Activated CD4-positive, alpha-beta T cell treated with anti-CD3 and anti-CD28 coated beads for 24 hours (primary cell): ENCODE measurements at places on chromosomes 4 and X.

DNA sequence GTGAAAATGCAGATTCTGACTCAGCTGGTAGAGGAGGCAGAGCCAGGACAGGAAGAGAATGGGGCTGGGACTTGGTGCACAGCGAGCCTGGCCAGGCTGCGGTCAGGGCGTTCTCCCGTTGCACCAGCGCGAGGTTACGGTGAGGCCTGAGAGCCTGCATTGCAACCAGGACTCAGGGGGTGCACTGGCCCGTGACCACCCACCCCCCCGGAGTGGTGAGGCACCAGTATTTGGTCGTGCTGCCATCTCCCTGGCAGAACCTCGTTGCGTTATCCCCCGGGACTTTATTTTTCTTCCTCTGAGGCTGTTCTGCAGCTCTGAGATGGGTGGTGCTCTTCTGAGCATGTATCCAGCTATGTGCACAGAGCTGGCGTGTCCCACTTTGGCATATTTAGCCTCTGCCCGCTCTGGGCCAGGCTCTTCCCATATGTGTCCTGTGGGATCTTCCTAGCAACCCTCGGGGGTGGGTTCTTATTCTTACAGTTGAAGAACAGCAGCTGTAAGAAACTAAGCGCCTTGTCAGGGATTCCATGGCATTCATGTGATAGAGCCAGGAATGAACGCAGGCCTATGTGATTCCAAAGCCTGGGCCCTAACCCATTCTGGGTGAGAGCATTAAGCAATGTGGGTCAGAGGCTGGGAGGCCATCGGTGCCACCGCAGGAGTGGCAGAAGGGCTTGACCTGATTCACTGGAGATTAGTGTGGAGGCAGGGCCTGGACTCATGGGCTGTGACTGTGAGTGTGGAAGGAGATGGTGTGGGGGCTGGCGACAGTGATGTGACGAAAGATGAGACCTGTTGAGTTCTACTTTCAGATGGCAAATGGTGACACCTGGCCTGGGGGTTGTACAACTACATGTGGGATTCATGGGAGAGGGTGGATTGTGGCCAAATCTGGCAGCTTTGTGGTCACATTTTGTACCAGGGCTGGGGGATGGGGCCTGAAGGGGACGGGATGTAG lies 3.1 kb downstream of the TADA2B start:
- no peak for DNase-seq

DNA sequence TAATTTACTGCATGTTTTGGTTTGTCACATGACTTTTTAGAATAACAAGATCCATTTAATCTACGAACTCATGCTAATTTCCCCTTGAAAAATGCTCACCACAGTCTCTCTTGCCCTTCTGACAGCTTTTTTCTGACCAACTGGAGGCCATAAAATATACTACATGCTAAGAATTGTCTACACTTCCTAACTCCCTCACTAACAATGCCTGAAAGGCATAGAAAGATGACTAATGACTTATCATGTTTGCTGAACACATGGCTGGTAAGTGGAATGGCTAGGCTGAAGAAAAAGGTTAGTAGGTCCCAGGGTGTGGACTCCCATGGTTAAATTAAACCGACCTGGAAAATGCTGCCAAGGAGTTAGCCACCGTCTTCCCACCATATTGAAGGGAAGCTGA lies 309.9 kb downstream of the SPOCK3 start:
- DNase-seq, result no peak

- no peak for DNase-seq
Observed at GRCh38 chr4:164924670-164925238, 47.8 kb downstream of the APELA start.

- no peak for DNase-seq
Observed at GRCh38 chrX:68941385-68941952, 112.6 kb downstream of the EFNB1 start.

- no peak for DNase-seq
Observed at GRCh38 chr4:178894126-178894525, 1451.9 kb upstream of the AGA start.

GRCh38 chrX:153767674-153768055 lies 3.6 kb downstream of the PLXNB3 start:
- no peak for DNase-seq

DNA sequence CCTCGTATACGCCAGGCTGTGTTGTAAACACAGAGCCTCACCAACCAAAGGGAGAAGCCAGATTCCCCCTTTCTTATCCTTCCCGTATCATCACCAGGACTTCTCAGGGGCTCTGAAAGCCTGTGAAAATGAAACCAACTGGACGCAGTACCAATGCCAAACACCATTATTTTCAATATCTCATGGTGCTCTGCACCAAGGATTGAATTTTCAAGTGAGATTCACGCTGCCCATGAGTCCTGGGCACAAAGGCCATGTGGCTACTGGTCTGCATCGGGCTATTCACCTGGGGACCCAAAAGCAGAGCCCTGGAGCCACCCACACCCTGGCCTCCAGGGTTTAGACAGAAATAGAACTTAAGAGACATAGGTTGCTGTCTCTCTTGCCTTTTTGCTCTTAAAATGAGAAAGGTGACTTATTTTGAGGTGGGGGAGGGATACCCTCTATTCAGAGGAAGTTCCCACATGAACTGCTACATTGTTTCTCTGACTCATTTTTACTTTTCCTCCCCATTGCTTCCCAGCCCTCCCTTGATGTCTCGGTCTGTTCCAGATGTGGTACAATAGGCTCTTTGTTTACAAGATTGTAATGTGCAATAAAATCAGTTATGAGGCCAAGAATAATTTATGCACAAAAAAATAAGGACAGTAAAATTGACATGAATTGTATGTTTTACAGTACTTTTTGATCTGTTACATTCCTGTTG lies 55.4 kb downstream of the MAML3 start:
- DNase-seq, result no peak

- DNase-seq, result no peak
Observed at GRCh38 chr4:33160126-33160525, 2440.0 kb downstream of the PCDH7 start.

GRCh38 chr4:60913002-60913401 lies 287.1 kb upstream of the ADGRL3 start:
- DNase-seq, result no peak

DNA sequence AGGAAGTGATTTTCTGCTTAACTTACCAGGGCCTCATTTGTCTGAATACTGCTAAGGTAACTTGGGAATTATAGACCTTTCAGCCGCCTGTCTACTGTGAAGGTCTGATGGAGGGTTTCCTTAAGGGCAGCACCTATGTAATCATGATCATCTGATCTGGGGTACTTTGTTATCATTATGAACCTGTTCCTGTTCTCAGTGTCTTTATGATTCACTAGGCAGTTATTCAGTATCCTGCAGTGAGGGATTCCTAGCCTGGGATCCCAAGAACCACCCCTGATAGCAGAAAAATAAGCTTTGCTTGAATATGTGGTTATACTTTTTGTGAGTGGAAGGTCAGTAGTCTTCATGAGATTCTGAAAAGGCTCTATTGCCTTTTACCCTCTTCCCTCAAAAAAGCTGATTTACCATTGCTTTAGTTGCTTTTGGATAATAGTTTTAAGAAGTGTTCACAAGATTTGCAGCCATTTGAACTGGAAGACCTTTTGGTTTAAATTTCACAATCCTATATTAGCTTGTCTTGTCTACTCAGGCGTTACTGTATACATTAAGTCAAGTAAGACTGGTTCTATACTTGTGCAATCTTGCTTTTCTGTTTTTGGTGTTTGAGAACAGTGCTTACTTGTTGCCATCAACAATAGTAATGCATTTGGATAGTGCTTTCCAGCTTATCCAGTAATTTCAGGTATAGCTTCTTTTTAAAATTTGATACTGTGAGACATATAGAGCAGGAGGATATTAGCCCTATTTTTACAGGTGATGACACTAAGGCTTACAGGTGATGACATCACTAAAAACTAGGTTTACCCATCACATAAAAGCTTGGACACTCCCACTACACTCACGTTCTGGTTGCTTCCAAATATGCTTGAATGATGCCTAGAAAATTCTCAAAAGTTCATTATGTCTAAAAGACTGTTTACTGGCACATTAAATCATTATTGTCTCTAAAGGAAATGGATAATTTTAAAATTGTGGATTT lies 60.0 kb downstream of the FHIP1A start:
- DNase-seq, result no peak

DNA sequence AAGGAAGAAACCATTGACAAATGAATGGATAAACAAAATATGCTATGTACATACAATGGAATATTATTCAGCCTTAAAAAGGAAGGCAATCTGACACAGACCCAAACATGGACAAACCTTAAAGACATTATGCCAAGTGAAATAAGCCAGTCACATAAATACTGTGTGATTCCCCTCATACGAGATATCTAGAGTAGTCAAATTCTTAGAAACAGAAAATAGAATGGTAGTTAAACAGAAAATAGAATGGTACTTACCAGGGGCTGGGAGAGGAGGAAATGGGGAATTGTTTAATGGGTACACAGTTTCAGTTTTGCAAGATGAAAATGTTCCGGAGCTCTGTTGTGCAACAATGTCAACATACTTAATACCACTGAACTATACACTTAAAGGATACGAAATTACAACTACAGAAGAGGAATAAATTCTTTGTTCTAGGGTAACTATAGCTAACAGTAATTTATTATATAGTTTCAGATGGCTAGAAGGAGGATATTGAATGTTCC lies 47.8 kb upstream of the DUSP21 start:
- no peak for DNase-seq

- DNase-seq, result no peak
Observed at GRCh38 chr4:150572704-150573504, 9.0 kb upstream of the MAB21L2 start.

- no peak for DNase-seq
Observed at GRCh38 chr4:98586962-98587354, 71.5 kb downstream of the TSPAN5 start.

DNA sequence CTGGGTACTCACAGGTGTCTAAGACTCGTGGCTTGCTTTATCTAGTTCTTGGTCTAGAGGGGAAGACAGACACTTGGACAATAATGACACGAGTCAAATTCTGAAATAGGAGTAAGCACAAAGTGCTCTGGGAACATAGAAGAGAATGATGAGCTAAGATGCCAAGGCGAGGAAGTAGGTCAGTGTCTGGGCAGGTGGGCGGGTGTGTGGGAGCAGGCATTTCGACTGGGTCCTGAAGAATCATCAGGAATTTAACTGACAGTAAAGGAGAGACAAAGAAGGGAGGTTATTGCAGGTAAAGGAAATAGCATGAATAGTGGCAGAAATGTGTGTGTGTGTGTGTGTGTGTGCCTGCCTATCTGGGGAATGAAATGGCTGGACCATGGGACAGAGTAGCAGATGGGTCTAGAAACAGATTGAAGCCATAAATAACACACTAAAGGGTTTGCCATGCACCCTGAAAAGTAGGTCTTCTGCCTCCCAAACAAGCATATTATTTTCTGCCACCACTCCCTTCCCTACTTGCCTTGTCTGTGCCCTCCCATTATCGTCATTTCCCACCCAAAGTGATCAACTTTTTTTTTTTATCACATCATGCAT lies 58.4 kb upstream of the SLC25A43 start:
- no peak for DNase-seq

DNA sequence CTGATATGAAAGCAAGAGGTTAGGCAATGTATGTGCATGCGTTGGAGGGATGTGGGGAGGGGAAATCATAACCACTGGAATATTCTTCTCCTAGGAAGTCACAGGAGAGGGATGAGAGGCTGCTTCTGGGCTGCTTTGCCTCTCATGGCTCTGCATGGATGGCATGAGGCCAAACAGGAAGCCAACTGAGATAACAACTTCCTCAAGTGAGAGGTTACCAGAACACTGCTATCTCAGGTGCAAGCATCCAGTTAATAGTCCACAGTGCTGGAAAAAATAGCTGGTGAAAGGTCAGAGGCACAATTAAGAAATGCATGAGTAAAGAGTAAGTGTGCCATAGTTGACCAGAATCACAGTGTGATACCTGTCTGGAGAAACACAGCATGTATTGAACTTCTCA lies 113.3 kb downstream of the ELOVL6 start:
- no peak for DNase-seq

- DNase-seq, result no peak
Observed at GRCh38 chr4:19095491-19096046, 1074.0 kb upstream of the LCORL start.

- no peak for DNase-seq
Observed at GRCh38 chr4:101067383-101067782, 279.9 kb downstream of the PPP3CA start.
